Fibroblast of the aortic adventitia (primary cell): ENCODE measurements at places on chromosomes 16 and 17. TPM values are rescaled to one million over a fixed set of nuclear protein-coding genes. Genes with fewer than 3 reads are reported as not detected.

DNA sequence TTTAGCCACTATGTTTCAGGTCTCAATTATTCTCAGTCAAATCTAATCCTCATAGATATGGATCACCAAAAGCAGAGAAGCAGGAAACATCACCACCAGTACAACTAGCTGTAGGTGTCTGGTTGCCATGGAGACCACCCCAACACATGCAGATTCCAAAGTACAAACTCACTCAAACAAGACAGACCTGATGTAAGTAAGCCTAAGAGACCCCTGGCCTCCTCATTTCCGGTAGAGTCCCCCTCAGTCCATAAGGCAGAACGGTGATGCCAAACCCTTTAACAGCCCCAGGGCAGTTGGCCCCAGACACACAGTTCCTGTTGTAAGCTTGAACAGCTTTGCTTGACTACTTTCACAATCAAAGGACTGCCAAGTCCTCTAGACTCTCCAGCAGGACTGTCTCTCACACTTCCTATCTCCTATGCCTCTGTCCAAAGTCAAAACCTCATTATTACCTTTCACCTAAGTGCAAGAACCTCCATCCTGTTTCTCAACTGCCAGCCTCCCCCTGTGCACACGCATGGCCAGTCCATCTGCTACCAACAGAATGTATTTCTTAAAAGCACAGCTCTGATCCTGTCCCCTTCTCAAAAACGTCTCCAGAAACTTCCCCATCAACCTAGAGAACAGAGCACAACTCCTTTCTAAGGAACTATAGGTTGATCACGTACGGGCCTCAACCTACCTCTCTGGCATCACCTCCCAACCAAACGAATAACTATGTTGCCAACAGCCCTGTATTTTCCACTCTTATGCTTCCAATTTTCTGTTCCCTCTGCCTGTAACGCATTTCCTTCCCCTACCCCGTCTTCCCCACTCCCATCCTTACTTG, 23.9 kb downstream of the SLC39A11 start:
- peak; percentile 36 for DNase-seq

The CDH1 gene
- total RNA-seq, result 2.1 TPM in 1 of 2 replicates, not detected in the other

- DNase-seq, result no peak
Observed at GRCh38 chr17:5446786-5447185, 7.8 kb upstream of the C1QBP start.

DNA sequence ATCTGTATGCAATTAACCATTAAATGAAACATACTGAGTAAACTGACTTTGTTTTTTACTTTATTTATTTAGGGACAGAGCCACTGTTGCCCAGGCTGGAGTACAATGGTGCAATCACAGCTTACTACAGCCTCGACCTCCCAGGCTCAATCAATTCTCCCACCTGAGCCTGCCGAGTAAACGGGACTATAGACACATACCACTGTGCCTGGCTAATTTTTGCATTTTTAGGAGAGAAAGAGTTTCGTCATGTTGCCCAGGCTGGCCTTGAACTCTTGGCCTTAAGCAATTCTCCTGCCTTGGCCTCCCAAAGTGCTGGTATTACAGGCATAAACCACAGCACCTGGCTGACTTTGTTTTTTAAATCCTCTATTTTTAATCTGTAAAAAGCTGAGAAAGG, 42.6 kb downstream of the ANKFY1 start:
- no peak for DNase-seq
